ENCODE measurements at places on chromosomes 11 and 22.

- no peak for DNase-seq
Measured at GRCh38 chr11:82034527-82034926, 699.1 kb downstream of the FAM181B start.

DNA sequence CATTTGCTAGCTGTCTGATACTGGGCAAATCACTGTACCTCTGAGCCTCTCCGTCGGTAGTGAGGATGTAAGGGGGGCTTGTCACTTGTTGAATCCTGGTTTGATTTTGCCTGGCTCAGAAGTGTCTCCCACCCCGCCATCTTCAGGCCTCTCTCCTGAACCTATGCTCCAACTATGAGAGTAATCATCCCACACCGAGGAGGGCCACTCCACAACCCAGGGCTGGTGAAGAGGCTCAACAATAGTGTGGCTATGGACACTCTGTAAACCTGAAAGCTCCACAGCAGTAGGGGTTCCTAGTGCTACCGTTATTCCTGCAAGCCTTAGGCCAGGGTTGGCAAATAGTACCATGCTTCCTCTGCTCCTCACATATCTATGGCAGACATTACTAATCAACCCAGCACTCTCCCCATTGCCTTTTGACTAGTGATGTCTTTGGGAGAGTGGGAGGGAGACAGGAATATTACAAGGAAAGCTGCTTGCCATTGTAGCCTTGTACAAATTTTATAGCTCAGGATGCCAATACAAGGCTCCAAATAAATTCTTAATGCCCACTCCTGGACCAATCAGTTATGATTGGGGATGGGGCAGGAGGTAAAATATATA lies 134.0 kb upstream of the TEAD1 start:
- no peak for DNase-seq

DNA sequence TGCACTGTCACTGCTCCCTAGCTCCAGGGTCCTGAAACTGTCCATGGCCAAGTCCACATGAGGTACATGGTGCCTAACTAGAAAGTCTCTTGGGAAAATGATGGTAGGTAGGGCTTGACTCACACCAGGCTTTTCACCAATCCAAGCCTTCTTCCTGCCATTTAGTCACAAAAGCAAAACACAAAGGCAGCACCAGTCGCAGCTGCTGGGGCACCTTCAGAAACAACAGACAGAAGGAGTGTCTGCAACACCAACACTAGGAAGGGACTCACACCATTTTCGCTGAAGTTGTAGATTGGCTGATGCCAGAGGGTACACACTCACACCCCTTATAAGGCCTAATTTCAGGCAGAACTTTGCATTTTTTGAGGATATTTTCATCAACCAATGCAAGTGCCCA lies 55.7 kb downstream of the SYTL2 start:
- DNase-seq = no peak

DNA sequence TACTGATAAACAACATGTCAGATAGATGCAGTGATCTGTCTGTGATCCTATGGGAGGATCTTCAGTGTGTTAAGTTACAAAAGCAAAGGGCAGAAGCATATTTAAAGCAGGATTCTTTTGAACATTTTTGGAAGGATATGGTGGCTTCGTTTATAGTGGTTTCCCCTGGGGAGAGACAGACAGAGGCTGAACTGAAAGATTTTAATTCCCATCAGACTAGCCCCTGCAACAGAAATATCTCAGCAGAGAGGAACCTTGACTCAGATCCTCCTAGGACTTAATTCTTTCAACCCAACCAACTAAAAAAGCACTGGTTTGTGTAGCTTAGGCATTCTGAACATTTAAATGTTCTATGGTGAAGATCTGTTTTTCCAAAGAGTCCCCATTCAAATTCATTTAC lies 5.7 kb downstream of the CLTCL1 start:
- no peak for DNase-seq

- DNase-seq = no peak
Measured at GRCh38 chr11:95922099-95922498, 1.8 kb downstream of the MTMR2 start.

- DNase-seq = no peak
Measured at GRCh38 chr11:35501776-35502175, 23.6 kb downstream of the PAMR1 start.

DNA sequence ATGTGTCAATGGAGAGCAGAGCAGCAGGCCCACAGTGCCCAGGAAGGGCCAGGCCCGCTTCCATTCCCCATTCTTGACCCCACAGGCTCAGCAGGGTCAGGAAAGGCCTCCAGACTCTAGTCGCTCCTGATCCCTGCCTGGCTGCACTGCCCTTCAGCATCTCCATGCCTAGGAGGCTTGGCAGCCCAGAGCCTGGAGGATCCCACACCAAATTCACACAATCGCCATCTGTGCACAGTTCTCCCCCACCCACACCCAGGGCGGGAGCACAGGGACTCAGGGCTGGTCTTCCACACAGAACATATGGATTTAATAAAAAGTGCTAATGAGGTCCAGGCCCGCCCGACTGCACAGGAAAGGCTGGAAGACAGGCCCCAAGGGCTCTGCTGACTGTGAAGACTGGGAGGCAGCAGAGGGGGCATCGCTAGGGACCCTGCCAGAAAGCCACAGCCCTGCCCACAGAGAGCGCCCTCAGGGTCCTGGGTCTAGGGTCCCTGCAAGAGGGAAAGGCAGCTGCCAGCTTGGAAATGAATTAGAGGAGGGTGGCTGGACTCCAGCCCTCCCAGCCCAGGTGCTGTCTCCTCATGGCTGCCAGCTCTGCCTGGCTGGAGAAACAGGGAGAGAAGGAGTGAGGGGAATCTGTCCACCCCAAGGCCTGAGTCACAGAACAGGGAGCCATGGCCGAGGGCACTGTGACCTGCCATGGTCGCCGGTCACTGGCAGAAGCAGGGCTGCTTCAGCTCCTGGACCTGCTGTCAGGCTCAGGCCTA lies 39.7 kb downstream of the DKK3 start:
- no peak for DNase-seq

DNA sequence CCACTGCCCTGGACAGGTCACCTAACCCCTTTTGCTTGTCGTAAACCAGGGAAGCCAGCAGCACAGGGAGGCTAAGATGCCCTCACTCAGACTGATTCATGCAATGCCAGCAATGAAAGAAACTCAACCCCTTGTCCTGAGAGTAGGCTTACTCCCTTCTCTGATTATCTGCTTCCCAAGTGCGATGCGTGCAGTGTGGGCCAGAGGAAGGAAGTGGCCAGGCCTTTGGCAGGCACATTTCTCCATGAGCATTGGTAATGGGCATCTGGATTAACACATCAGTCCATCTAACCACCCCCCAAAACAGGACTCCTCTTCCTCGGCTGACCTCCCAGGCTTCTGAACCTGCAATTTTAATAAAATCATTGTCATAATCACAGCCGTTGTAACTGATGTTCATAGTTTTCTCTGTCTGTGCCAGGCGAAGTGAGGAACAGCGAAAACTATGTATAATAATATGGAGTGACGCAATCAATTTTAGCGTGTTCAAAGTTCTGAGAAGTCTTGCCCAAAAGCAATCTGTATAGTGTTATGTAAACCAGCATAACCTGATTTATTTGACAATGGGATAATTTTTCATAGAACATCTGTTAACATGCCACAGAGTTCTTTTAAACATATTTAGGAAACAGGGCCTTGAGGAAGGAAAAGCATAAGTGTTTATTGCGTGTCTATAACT lies 33.9 kb downstream of the TST start:
- no peak for DNase-seq

- no peak for DNase-seq
Measured at GRCh38 chr11:59416613-59417012, 9.6 kb downstream of the OR5A2 start.

DNA sequence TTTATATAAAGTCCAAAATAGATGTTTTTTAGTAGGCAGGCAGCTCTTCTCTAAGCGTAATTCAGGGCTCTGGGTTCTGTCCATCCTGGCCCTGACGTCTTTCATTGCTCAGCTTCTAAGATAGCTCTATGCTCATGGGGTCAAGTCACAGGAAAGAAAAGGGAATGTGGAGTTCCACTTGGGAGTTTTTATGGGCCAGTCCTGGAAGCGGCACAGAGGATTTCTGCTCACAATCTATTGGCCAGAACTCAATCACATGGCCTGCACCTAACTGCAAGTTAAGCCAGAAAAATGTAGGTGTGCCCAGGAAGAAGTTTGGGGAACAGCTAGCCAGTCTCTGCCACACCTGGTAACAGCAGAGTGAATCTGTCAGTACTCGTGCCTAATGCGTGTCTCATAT lies 7.4 kb upstream of the ZBTB16 start:
- no peak for DNase-seq

DNA sequence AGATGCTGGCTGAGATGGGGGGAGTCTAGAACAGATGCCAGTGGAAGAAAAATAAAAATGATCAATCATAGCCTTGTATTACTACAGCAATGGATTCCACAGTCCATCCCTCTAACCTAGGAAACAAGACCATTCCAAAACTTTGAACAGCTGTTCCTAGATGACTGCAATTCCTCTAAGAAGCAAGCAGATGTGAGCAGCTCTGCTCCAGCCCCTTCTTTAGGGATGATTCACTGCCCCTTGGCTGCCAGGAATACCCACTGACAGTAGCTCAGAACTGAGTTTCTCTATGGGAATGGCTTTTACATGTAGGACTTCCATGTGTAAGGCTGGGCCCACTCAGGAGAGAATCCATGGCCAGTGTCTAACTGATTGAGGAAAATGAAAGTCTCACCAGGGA lies 943.9 kb downstream of the OPCML start:
- DNase-seq = no peak

DNA sequence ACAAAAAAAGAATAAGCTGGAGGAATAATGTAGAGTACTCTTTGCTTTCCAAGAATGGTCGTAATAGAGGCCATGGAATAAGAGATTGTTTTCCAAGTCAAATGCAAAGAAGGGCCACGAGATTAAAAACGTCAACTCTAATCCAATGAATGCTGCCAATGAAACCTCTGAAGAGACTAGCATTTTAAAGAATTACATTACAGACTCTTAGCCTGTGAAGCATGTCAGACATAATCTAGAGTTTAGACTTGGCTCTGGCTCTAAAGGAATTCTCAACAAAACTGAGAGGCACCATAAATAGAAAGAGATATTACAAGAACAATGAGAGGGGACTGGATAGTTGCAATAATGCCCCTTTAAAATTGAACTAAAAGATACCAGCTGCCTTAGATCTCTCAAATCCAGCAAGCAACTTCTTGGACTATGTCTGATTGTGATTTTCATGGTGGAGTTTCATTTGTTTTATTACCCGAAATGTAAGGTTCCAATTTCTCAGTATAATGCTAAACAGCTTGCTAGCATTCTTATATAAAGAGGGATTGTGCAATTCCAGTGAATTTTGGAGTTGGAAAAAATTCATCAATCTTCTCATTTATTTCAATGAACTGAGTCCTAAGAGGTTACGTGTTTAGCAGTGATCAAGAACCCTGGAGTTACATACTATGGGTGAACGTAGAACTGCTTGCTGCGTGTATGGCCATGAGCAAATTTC lies 5.6 kb downstream of the ETS1 start:
- no peak for DNase-seq

DNA sequence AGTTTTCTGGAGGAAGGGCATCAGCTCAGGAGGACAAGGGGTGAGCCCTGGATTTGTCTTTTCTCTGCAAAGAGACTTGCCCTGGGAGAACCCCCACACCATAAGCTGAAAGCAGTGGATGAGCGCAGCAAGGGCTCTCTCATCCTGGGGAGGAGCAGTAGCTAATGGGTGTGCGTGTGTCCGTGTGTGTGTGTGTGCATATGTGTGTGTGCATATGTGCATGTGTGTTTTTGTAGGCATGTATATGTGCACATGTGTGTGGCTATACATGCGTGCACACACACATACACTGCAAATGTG lies 45.3 kb downstream of the SMIM38 start:
- no peak for DNase-seq

GRCh38 chr11:115712296-115712695 lies 208.1 kb upstream of the CADM1 start:
- no peak for DNase-seq

DNA sequence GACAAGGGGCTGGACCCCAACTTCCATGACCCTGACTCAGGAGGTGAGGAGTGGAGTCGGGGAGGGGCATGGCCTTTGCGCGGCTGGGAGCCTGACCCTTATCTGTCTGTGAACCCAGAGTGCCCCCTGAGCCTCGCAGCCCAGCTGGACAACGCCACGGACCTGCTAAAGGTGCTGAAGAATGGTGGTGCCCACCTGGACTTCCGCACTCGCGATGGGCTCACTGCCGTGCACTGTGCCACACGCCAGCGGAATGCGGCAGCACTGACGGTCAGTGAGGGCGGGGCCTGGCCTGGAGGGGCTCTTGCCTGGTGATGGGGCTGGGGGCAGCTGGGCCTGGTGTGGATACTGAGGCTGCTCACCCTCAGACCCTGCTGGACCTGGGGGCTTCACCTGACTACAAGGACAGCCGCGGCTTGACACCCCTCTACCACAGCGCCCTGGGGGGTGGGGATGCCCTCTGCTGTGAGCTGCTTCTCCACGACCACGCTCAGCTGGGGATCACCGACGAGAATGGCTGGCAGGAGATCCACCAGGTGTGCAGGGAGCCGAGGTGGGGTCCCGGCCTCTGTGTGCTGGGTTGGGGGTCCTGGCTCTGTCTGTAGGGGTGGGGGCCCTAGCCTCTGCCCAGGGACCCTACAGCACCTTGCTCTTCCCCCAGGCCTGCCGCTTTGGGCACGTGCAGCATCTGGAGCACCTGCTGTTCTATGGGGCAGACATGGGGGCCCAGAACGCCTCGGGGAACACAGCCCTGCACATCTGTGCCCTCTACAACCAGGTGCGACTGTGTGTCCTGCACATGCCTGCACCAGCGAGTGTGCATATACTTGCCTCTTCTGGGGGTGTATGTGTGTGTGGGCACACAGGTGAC lies 6.3 kb downstream of the SHANK3 start:
- DNase-seq = no peak

GRCh38 chr11:17790453-17790852 lies 55.9 kb downstream of the KCNC1 start:
- DNase-seq = no peak

DNA sequence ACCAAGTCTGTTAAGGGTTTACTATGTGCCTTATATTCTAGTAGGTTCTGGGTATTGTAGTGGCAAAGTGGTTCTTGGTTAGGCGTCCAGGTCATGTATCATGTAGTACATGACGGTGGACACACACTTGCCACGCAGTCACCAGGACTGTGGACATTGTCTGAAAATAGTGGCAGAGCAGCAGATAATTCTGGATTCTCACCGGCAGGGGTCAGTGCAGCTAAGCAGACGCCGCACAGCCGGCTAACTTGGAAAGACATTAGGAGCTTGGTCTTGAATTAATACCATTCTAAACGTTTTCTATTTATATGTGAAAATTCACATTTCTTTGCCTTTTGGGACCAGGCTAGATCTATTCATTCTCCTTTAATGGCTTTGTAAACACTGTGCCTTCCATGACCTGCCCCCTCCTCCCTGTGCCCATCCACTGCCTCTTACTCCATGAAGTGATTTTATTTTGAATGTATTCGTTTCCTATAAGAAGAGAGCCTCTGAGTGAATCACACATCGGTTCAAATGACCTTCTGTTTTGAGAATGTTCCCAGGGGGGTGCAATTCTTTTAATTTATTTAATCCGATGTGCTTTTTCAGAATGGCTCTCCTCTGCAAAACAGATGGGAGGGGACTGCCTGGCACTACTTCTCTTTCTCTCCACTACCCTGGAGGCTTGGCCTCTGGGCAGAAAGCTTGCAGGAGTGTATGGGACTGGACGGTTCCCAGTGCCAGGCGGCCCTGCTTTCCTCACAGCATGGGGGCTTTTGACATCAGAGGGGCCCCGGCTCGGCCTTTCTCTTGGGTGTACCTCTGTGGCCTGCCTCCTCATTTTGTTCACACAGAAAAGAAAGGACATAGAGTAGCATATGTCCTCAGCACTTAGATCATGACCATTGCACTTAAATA lies 378.0 kb downstream of the NTM start:
- DNase-seq = no peak
